ENCODE measurements at places on chromosomes 4 and X.

GRCh38 chrX:41952102-41952501 is 28.7 kb upstream of the CASK start:
- DNase-seq: no peak

- no peak for DNase-seq
Measured at GRCh38 chr4:103204111-103204510, 6.0 kb upstream of the CENPE start.

DNA sequence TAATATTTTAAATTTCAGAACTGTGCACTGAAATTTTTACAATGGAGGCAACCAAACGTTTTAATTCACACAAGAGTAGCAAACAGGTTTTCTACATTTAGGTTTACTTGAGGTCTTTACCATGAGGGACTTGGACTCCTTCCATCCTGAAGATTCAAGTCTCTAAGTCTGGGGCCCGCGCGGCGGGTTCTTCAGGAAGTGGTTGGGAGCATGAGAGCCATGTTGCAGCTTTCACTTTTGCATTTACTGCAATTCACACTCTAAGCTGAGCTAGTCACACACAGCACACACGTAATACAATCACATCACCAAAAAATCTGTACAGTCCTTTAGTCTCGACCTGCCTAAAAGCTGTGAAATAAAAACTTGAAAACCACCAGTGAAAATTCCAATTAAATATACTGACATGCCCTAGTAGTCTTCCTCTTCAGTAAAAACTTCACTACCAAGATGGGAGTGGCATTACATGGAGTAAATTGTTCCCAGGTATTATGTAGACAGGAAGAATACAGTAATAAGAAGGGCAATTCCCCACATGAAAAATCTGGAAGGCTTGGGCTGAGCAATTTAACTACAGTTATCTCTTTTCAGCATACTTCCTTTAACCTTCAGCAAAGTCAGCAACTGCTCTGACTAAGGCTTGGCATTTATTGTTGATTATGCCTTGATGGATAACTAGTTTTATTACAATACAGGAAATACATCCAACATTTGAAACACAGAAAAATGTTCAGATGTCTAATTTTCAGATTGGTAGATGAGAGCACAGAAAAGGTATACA is 571.1 kb upstream of the DIPK2B start:
- no peak for DNase-seq

- no peak for DNase-seq
Measured at GRCh38 chr4:31366041-31366440, 645.9 kb downstream of the PCDH7 start.

- no peak for DNase-seq
Measured at GRCh38 chrX:27968352-27968751, 12.9 kb downstream of the DCAF8L1 start.

DNA sequence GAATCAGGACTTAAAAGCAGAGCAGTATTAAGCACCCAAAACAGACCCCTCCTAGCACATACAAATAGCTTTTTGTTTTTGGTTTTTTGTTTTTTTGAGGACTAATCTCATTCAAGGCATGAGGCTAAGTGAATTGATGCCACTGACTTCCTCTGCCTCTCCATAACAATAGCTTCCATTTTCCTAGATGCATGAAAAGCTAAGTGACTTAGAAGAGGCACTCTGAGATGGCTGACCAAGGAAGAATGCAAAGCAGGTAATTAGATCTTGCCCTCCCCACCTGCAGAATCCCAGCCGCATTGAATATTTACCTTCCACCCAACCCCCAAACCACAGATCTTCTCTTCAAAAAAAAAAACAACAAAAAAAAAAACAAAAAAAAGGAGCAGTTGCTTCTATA is 7.4 kb upstream of the KDR start:
- DNase-seq: no peak

GRCh38 chr4:152331042-152331441 is 204.8 kb downstream of the FBXW7 start:
- DNase-seq: no peak

GRCh38 chr4:34419871-34420270 is 1824.4 kb downstream of the ARAP2 start:
- DNase-seq: no peak

DNA sequence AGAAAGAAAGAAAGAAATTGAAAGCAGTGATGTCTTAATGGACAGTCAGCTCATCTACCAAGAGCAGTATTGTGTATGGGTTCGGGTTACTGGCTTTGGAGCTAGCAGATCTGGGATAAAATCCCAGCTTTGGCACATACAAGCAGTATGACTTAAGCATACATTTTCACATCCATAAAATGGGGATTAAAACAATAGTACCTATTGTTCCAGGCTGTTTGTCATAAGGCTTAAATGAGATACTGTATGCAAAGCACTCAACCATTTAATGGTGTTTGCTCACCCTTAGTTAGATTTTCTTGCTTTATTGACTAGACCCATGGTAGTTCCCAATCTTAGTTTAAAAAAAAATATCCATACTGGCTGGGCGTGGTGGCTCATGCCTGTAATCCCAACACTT is 7.8 kb upstream of the TMEM164 start:
- DNase-seq: no peak

DNA sequence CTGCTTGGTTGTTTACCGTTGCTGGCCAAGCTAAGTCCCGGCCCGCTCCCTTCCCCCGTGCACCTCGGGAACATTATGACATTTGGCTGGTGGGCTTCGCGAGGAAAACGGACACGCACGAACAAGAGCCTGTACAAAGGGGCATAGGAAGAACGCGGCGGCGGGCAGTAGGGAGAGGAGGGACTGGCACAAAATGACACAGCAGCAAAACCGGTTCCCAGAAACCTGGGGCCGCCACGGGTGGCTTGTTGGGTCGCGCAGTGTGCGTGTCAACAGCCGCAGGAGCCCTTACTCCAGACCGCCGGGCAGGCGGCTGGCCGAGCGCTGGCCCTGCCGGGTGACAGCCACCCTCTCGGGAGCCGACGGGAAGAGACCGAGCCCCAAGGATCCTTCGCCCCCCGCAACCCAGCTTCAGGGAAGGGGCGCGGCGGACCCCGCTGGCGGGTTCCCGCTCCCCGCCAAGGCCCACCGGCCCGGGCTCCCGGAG is 1.6 kb upstream of the LIN54 start:
- DNase-seq: no peak

DNA sequence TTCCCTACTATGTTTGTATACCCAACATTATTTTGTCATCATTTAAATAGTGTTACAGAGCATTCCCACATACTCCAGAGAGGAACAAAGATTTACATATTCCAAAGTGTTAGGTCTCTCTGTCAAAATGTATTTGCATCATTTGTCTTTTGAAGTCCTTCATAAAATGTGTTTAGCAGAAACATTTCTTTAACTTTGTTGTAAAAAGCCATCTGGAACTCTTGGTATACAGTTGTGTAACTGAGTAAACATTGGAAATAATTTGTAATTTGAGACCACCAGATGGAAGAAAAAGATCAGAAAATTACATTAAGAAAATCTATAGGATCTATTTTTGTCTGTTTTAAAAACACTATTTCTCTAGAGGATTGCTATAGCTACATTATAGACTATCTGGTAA is 56.6 kb upstream of the ALB start:
- DNase-seq: no peak

DNA sequence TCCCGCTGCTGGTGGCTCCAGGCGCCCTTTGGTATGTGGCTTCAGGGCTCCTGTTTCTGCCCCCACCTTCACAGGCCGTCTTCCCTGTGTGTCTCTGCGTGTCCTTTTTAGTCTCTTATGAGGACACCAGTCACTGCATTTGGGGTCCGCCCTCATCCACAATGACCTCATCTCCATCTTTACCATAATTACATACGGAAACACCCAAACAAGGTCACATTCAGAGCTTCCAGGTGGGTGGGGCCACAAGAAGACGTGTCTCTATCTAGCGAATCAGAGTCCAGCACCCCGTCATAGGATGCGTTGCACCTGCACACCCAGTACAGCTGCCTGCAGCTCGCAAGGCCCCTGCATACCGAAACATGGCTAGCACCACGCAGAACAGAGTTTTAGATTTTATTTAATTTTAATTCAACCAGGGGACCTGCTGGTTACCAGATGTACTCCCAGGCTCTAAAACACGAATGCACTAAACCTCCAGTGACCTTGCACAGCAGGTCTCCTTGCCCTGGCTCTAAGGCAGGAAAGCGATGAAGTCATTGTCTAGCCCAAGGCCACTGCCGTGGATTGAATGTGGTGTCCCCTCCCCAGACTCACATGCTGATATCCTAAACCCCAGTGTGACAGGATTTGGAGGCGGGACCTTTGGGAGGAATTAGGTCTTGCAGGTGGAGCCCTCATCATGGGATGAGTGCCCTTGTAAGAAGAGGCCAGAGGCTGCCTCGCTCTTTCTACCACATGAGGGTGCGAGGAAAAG is 30.3 kb downstream of the ABLIM2 start:
- no peak for DNase-seq

DNA sequence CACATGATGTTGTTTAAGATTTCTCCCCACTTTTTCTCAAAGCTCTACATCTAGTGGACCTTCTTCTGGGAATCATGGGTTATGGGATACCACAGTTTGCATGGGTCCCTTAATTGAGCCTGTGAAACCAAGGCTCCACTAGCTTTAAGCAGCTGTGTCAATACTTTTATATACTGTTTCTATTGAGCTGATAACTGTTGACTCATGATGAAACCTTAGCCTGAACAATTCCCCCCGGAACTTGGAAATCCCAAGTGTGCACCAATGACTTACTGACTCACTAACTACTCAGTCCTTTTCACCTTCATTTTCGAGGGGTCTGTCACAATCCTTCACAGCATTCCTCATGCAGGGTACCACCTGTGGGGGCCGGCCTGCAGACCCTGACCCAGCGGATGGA is 12.7 kb upstream of the SPIN4 start:
- DNase-seq: no peak

- no peak for DNase-seq
Measured at GRCh38 chr4:86965019-86965976, 30.5 kb downstream of the AFF1 start.

DNA sequence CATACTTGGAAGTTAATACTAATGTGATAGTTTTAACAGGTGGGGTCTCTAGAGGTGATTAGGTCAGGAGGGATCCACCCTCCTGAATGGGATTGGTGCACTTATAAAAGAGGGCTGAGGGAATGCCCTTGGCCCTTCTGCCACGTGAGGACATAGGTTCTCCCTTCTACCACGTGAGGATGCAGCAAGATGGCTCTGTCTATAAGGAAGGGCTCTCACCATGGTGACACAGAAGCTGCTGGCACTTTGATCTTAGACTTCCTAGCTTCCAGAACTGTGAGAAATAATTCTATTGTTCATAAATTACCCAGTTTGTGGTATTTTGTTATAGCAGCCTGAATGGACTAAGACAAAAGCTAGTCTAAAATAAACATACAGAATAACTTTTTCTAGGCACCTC is 1.0 kb downstream of the AADAT start:
- no peak for DNase-seq

DNA sequence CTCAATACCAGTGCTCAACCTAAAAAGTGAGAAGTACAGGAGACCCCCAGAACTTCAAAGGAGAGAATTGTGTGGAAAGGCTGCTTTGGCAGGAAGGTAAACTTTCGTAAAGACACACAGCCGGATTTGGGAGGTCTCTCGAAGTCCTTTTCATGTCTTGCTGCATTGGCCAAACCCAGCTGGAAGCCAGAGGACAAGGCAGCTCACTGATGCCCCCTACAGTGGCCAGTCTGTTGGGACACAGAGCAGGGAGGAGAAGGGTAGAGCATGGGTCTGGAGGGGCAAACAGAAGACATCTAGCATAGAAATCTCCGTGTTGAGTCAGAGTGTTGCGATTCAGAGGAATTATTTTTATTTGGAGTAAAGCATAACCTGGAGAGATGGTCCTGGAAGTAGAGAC is 198.9 kb downstream of the ANK2 start:
- DNase-seq: no peak

- DNase-seq: no peak
Measured at GRCh38 chrX:107566604-107567262, 61.6 kb upstream of the PRPS1 start.

- DNase-seq: no peak
Measured at GRCh38 chr4:145546175-145546915, 64.7 kb downstream of the SMAD1 start.

DNA sequence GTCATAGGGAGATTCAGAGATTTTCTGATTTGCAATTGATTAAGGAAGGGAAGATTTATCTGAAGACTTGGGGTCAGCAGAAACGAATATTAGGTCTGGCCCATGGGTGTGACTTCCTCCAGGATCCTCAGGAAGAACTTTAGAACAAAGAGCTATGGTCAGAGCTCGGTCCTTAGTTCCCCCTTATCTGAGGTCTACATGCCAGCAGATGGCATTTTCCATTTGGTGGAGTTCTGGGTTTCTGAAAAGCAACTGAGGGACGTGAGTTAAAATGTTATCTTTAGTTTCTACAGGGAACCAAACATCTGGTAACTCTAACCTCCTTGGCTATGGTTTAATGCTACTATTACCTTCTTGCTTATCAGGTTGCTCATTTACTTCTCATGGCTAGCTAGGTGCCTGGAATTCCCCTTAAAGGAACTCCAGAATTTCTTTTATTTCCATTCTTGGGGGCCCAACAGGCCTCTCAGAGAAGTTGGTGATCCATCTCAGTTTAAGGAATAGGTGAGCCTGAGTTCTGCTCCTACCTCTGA is 40.7 kb downstream of the KLF3 start:
- no peak for DNase-seq

DNA sequence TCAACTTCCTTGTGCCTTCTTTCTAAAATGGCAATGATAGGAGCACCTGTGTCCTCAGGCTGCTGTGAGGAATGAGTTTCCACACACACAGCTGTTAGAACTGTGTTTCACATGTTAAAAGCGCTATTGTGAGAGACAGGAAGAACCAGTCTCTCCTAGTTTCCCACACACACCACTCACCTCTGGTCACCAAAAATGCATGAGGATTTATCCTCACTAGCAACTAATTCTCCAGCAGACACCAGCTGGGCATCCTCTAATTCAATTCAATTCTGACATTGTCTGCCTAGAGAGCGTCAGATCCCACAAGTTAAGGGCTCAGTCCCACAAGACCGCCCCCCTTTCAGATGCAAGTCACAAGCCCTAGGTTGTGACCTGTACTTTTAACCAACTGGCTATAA is 29.0 kb upstream of the SLC2A9 start:
- DNase-seq: no peak

- DNase-seq: no peak
Measured at GRCh38 chr4:75549019-75549418, 6.8 kb upstream of the ODAPH start.

DNA sequence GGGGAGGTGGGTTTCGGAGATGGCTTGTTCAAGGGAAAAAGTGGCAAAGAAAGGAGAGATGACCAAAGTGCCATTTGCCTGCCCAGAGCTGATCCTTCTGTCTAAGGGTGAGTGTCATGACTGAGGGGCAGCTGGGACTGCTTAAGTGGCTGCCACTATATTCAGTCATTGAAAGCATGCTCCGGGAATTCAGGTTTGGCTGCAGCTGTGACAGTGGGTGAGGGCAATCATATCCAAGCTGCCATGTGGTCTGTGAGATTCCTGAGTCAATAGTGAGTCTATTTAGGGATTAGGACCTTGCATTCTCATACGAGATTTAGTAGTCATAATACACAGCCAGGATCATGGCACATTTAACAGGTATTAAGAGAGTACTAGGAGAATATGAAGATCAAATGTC is 138.8 kb upstream of the BANK1 start:
- DNase-seq: no peak

GRCh38 chrX:644304-645281 is 14.0 kb downstream of the SHOX start:
- DNase-seq: no peak

- no peak for DNase-seq
Measured at GRCh38 chrX:108216919-108217571, 125.5 kb downstream of the ATG4A start.

Measured in stimulated activated CD8-positive, alpha-beta memory T cell treated with anti-CD3 and anti-CD28 coated beads, Interleukin-2, amount 100 ng/mL, for 1 hour (primary cell).